ENCODE measurements at places on chromosomes 11 and 22. TPM values are rescaled to one million over a fixed set of nuclear protein-coding genes. Genes with fewer than 3 reads are reported as not detected.

The HSPB2 gene
- 1.6 TPM for total RNA-seq

The SLC22A8 gene
- not detected for total RNA-seq

The AHNAK gene
- 313 TPM for total RNA-seq

The TNNI2 gene
- not detected for total RNA-seq

The RAB3IL1 gene
- 2.4 TPM for total RNA-seq

- no peak for DNase-seq
Measured at GRCh38 chr11:126603486-126603885, 248.0 kb downstream of the ST3GAL4 start.

- DNase-seq = no peak
Measured at GRCh38 chr11:10331548-10332289, 26.8 kb downstream of the ADM start.

DNA sequence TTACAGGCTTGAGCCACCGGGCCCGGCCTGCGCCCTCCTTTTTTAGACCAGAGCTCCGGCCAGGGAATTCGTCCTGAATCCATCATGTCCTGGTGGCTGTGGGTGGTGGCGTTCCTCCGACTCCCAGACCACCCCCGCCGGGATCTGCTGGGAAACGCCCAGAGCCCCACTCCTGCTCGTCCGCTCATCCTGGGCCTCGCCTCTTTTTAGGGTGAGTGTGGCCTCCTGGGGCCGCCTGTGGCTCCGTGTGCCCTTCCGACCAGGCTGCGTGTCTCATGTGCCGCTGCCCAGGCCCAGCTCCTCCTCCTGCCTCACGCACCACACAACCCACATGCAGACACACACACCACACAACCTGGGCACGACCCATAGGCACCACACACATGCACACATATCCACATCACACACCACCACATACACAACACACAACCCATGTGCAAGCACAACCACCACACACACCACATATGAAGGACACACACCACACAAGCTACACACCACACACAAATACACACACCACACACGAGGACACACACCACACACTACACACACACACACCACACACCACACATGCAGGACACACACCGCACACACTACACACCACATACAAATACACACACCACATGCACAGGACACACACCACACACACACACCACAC is 946.2 kb downstream of the BRD1 start:
- no peak for DNase-seq

DNA sequence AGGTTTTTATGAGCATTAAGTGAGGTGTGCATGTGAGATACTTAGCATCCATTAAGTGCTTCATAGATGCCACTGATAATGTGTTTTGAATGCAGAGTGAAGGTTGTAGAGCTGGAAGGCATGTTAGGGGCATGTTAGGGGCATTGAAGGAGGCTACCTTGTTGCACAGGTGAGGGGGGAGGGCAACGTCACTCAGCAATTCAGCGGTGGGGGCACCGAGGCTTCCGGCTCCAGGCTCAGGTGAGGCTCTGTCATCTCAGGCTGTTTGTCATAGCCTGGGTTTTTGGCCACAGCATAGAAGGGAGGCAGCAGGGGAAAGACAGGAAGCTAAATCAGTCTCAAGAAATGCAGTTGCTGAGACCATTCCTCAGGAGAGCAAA is 299.0 kb downstream of the NTM start:
- no peak for DNase-seq

- no peak for DNase-seq
Measured at GRCh38 chr11:67048515-67049130, 8.0 kb upstream of the RHOD start.

DNA sequence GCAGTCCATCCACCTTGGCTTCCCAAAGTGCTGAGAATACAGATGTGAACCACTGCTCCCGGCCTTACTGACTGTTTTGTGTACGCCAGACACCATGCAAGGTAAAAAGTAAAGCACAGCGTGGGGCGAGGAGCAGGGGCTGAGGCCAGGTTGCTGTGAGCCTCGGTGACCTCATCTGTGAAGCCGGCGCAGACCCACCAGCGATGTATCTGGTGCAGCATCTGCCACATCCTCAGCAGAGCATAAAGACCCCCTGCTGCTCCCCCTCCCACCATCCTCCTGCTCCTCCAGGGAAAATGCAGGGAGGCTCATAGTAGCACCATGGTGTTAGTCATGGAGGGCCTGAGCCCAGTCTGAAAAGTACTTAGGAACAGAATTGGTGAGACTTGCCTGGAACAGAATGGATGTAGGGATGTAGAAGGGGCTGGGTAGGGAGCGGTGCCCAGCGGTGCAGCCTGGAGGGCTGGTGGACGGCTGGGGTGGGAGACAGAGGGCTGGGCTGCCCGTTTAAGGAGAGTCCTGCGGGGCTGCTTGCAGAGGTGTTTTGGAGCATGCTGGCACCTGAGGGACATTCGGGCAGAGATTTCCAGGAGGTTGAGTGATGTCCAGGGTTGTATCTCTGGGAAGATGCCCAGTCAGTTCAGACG is 462.4 kb downstream of the BRD1 start:
- no peak for DNase-seq

DNA sequence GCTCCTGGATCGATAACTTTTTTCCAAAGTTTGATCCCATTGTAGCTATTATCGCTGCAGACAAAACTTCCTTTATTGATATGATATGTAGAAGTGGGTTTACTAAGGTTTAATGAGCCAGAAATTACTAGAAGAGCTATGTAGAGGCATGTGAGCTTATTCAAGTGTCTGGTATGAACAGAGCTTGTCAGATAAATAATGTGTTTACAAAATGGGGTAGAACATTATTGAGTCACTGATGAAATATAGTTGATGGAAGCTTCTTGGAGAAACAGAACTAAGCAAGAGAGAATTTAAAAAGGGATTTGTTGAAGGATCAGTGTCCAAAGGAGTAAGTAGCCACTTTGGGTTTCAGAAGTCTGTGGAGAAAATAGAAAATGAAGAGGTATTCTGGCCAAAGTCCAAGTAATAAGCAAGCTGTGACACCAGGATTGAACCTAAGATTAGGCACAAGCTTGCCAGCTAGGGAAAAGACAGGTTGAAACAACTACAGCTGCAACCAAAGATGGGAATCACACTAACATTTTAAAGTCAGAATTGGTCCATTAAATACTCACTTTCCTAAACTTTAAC is 104.3 kb downstream of the MAML2 start:
- no peak for DNase-seq
